ENCODE measurements at places on chromosomes 6 and 20. TPM values are rescaled to one million over a fixed set of nuclear protein-coding genes. Genes with fewer than 3 reads are reported as not detected.

- no peak for DNase-seq
These were observed 388.8 kb downstream of the THBS2 start for GRCh38 chr6:168864541-168865460.

- DNase-seq = no peak
These were observed 50.6 kb downstream of the GJA10 start for GRCh38 chr6:89944826-89945407.

GRCh38 chr20:6299456-6299855 is 176.6 kb upstream of the FERMT1 start:
- DNase-seq = no peak

DNA sequence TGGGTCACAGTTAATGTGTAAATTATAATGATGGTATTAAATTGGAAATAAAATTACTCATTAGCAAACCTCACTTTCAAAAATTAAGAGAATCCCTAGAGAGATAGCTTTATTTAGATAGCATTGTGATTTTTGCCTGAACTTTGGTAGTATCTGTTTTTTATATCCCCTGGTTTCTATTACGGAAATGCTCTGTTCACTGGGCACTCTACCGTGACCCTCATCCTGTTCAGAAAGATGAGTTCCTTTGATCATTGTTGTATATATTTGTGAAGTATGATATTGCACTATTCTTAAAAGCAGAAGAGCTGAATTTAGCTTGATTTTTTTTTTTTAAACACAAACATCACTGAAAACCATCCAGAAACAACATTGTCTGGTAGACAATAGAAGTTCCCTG is 1143.8 kb upstream of the MAP3K7 start:
- DNase-seq = no peak

PNISR gene
- total RNA-seq = 22.9 TPM
